ENCODE measurements at places on chromosomes 13 and 19.

- H3K27me3 ChIP-seq, result peaks cover 30% of the 10 kb centered on the region
- H3K36me3 ChIP-seq, result no peaks in the 10 kb centered on the region
- H3K4me1 ChIP-seq, result peaks cover 2% of the 10 kb centered on the region
- no peak overlapping the region for H3K4me3 ChIP-seq
- no peak overlapping the region for H3K27ac ChIP-seq
These were observed 46.3 kb downstream of the IRS2 start for GRCh38 chr13:109740121-109740520.

DNA sequence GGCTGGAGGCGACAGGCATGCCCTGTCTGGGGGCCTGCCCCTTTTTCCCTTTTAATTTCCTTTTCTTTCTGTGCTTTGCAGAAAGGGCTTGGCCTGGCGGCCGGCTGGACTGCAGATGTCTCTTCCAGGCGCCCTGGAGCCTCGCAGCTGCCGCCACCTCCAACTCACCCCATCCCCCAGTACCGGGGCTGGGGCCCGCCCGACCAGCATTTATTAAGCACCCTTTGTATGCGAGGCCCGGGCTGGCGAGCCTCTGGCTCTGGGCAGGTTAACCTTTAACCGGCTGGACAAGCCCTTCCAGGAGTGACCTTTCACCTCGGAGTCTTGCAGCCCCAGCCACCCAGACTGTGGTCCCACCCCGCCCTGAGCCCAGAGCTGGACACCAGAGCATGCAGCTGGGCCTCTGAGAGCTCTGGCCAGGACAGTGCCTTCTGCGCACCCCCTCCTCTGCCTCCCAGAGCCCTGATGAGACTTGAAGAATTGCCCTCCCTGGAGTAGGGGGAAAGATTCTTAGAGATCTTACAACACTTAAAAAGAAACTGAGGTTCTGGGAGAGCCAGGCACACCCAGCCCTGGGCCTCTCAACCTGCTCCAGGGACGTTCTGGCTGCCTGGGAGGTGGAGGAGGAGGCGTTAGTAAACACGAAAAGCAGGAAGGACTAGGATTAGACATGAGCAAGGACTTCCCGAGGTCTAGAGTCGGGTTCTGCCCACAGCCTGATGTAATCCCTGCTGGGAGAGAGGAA lies 1.1 kb upstream of the NR2F6 start:
- no peaks in the 10 kb centered on the region for H3K36me3 ChIP-seq
- peak overlapping the region; percentile 99 for H3K27ac ChIP-seq
- H3K27me3 ChIP-seq, result no peaks in the 10 kb centered on the region
- peaks cover 34% of the 10 kb centered on the region for H3K4me1 ChIP-seq

DNA sequence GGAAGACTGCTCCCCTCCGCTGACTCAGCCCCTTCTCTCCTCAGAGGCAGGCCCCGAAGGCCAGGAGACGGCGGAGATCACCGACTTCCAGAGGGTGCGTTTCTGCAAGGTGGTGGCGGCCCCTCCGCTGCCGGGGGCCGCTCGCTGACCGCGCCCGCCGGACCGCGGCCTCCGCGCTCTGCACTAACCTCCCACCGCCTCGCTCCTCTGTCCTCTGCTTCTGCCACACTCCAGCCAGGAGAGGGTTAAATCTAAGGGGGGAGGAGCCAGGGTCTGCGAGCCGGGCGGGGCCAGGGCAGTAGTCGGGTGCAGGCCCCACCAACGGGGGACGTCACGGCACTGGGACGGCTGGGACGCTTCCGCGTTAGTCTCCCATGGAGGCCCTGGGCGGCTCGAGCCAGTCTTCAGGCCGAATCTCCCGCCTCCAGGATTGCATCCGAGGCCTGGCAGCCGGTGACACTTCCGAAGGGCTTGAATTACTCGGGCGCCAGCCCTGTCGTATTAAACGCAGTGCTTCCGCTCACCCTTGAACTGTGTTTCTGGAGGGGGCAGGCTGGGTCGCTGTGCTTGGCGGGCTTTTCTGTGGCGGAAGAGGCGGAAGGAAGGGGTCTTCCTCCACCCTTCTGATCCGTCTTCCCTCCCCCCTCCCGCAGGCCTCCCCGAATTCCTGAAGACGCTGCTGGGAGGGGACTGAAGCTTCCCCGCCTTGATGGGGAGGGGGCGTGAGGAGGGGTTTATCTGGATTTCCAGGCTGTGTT lies 1.2 kb upstream of the INAFM1 start:
- H3K4me3 ChIP-seq, result peak overlapping the region; percentile 84
- peaks cover 12% of the 10 kb centered on the region for H3K4me1 ChIP-seq
- peaks cover 17% of the 10 kb centered on the region for H3K36me3 ChIP-seq
- DNase-seq, result peak; percentile 78
- H3K27me3 ChIP-seq, result peaks cover 12% of the 10 kb centered on the region
- peak overlapping the region; percentile 97 for H3K27ac ChIP-seq

DNA sequence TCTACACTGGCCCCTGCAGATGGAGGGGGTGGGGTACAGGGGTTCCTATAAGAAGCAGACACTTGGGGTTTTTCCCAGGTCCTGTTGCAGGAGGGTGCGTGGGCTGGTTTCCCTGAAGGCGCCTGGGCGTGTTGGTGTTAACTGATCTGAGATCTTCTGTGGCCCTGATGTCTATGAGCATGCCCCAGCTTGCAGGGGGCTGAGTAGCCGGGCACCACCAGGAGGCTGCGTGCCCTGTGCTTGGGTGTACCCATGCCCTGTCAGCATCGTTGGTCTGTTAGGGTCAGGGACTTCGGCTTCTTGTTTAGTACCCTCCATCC lies 45.3 kb downstream of the CAPN12 start:
- H3K27me3 ChIP-seq, result no peaks in the 10 kb centered on the region
- H3K27ac ChIP-seq, result peak overlapping the region; percentile 84
- H3K4me3 ChIP-seq, result no peak overlapping the region
- DNase-seq, result no peak

GRCh38 chr19:15864824-15865223 lies 33.0 kb downstream of the CYP4F2 start:
- no peak for DNase-seq
- no peaks in the 10 kb centered on the region for H3K4me1 ChIP-seq
- peaks cover 2% of the 10 kb centered on the region for H3K36me3 ChIP-seq
- H3K27ac ChIP-seq, result no peak overlapping the region

DNA sequence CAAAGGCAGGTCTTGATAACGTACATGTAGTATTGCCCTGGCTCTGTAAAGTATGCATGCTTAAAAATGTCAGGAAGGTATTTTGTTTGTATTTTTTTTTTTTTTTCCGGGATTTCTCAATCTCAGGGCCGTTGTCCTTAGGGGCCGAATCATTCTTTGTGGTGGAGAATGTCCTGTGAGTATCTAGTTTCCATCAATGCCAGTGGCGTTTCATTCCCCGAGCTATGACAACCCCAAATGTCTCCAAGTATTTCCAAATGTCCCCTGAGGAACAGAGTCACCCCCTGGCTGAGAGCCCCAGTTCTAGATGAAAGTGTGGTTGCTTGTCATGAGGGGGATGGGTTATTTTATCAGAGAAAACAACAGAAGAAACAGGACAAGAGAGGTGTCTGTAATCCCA lies 68.7 kb downstream of the ACSBG2 start:
- no peak overlapping the region for H3K4me3 ChIP-seq
- no peaks in the 10 kb centered on the region for H3K27me3 ChIP-seq
- no peak for DNase-seq

GRCh38 chr13:98190889-98191444 lies 13.9 kb upstream of the RNF113B start:
- H3K27me3 ChIP-seq, result no peaks in the 10 kb centered on the region
- peaks cover 4% of the 10 kb centered on the region for H3K36me3 ChIP-seq
- no peak for DNase-seq
- H3K27ac ChIP-seq, result no peak overlapping the region

- no peaks in the 10 kb centered on the region for H3K36me3 ChIP-seq
- H3K4me3 ChIP-seq, result no peak overlapping the region
- peaks cover 6% of the 10 kb centered on the region for H3K27me3 ChIP-seq
These were observed 7.7 kb upstream of the TBC1D4 start for GRCh38 chr13:75489502-75490263.

GRCh38 chr13:27833206-27833605 lies 40.9 kb downstream of the GSX1 start:
- no peak overlapping the region for H3K27ac ChIP-seq
- peaks cover 9% of the 10 kb centered on the region for H3K36me3 ChIP-seq
- no peak for DNase-seq
- peaks cover 53% of the 10 kb centered on the region for H3K27me3 ChIP-seq
- H3K4me3 ChIP-seq, result no peak overlapping the region
- peaks cover 12% of the 10 kb centered on the region for H3K4me1 ChIP-seq

GRCh38 chr19:708154-709143 lies at the start of gene PALM:
Gene PALM, plus strand, starts transcription at chr19:708935. Its CDS starts 212 bp downstream, at chr19:709147.
- DNase-seq, result peak; percentile 52
- H3K4me3 ChIP-seq, result peak within 1 kb of the TSS; percentile 69
- H3K4me1 ChIP-seq, result peaks cover 2% of the 10 kb centered on the region

DNA sequence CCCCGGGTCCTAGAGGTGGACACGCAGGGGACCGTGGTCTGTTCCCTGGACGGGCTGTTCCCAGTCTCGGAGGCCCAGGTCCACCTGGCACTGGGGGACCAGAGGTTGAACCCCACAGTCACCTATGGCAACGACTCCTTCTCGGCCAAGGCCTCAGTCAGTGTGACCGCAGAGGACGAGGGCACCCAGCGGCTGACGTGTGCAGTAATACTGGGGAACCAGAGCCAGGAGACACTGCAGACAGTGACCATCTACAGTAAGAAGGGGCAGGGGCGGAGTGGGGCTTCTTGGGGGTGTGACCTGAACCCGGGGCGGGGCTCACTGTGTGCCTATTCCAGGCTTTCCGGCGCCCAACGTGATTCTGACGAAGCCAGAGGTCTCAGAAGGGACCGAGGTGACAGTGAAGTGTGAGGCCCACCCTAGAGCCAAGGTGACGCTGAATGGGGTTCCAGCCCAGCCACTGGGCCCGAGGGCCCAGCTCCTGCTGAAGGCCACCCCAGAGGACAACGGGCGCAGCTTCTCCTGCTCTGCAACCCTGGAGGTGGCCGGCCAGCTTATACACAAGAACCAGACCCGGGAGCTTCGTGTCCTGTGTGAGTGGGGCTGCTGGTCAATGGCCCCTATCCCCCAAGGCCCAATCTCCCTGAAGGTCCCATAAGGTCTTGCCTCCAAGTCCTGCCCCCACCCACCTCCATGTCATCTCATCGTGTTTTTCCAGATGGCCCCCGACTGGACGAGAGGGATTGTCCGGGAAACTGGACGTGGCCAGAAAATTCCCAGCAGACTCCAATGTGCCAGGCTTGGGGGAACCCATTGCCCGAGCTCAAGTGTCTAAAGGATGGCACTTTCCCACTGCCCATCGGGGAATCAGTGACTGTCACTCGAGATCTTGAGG lies 2.4 kb upstream of the ICAM4 start:
- H3K4me3 ChIP-seq, result no peak overlapping the region
- DNase-seq, result no peak
- H3K27me3 ChIP-seq, result peaks cover 57% of the 10 kb centered on the region
- no peaks in the 10 kb centered on the region for H3K36me3 ChIP-seq
- H3K27ac ChIP-seq, result no peak overlapping the region

- peak overlapping the region; percentile 79 for H3K4me3 ChIP-seq
- DNase-seq, result peak; percentile 53
- H3K27ac ChIP-seq, result peak overlapping the region; percentile 92
- peaks cover 14% of the 10 kb centered on the region for H3K4me1 ChIP-seq
- peaks cover 8% of the 10 kb centered on the region for H3K27me3 ChIP-seq
- no peaks in the 10 kb centered on the region for H3K36me3 ChIP-seq
These were observed 3.0 kb upstream of the COX6B1 start for GRCh38 chr19:35644987-35645679.

GRCh38 chr19:48900477-48901406 lies 630 bp downstream of the NUCB1 start:
- peaks cover 10% of the 10 kb centered on the region for H3K36me3 ChIP-seq
- H3K4me3 ChIP-seq, result peak overlapping the region; percentile 97
- H3K27ac ChIP-seq, result peak overlapping the region; percentile 98
- no peak for DNase-seq
- no peaks in the 10 kb centered on the region for H3K27me3 ChIP-seq

- no peak overlapping the region for H3K4me3 ChIP-seq
- H3K27me3 ChIP-seq, result no peaks in the 10 kb centered on the region
- DNase-seq, result no peak
- peaks cover 14% of the 10 kb centered on the region for H3K4me1 ChIP-seq
These were observed 6.8 kb downstream of the RPS11 start for GRCh38 chr19:49502866-49503581.

DNA sequence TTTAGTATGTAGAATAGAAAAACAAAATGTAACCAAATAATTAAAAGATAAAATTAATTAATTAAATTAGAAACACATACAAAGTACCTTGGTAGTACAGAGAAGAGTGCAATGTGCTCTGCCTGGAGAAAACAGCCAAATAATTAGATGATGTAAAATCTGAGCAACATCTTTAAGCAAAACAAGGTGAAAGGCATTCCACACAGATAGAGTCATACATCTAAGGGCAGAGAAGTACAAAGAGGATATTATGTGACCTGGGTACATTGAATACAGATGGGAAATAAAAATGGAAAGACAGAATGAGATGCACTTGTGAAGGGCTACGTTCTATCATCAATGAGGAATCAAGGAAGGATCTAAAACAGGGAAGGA lies 25.2 kb upstream of the FNDC3A start:
- no peaks in the 10 kb centered on the region for H3K36me3 ChIP-seq
- H3K27me3 ChIP-seq, result no peaks in the 10 kb centered on the region
- H3K4me3 ChIP-seq, result no peak overlapping the region
- no peak overlapping the region for H3K27ac ChIP-seq

GRCh38 chr13:40984668-40985366 lies 34.3 kb downstream of the ELF1 start:
- H3K4me3 ChIP-seq, result no peak overlapping the region
- no peak for DNase-seq
- H3K27ac ChIP-seq, result peak overlapping the region; percentile 37
- H3K4me1 ChIP-seq, result peaks cover 41% of the 10 kb centered on the region

DNA sequence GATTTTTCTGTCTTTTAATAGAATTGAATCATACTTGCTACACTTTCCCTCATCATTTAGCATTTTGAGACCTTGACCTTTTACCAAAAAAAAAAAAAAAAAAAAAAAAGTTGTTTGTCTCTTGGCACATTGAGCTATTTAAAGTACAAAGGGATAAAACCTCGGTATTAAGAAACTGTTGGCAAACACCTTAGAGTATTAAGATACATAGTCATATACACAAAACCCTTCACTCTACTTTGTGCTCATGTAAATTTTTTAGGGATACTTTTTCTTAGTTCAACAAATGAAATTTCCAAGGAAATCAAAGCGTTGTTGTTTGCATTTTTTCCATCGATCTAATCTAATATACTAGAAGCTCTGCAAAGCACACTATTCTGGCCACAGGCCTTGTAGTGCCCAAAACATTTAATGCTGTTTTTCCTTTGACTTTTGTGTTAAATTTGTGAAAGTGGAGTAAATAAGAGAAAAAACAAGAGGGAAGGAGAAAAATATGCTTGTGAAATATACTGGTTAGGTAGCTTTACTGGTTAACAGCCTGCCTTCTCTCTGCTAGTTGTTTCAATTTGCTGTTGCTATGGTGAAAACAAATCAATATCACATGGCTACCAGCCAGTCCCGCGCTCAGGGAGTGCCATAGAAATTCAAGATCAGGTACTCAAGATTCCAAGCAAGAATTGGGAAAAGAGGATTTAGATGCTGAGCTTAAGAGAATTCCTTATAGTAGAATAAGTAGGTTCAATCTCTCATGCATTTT lies 2.6 kb downstream of the MBNL2 start:
- peak overlapping the region; percentile 99 for H3K27ac ChIP-seq
- no peaks in the 10 kb centered on the region for H3K27me3 ChIP-seq
- DNase-seq, result no peak
- H3K4me3 ChIP-seq, result peak overlapping the region; percentile 81

GRCh38 chr13:54611390-54611789 lies 1582.8 kb downstream of the OLFM4 start:
- H3K36me3 ChIP-seq, result no peaks in the 10 kb centered on the region
- DNase-seq, result no peak
- H3K4me3 ChIP-seq, result no peak overlapping the region
- H3K27ac ChIP-seq, result no peak overlapping the region

- H3K27me3 ChIP-seq, result peaks cover 10% of the 10 kb centered on the region
- no peak overlapping the region for H3K27ac ChIP-seq
- H3K4me3 ChIP-seq, result no peak overlapping the region
- DNase-seq, result no peak
These were observed 32.5 kb downstream of the NFIC start for GRCh38 chr19:3398900-3399278.

All from progenitor cell of endocrine pancreas (in vitro differentiated cells).